ENCODE measurements at places on chromosomes 7 and 10.

DNA sequence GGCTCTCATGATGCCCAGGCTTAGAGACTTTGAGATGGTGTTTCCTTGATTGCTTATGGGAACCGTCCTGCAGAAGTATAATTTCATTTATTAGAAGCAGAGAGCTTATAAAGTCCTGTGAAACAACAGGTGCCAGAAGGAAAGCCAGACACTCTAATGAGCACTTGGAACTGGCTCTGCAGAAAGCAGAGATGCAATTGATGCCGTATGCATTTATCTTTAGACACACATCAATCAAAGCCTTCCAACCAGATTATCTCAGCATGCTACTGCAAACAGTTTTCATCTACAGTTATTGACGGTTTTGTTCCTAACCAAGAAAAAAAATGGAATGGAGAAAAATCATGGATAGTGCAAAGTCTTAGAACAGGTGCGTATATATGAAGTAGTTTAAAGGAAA lies 371.7 kb upstream of the PRKCQ start:
- DNase-seq: no peak

GRCh38 chr7:68425377-68425776 lies 1172.9 kb upstream of the AUTS2 start:
- no peak for DNase-seq

DNA sequence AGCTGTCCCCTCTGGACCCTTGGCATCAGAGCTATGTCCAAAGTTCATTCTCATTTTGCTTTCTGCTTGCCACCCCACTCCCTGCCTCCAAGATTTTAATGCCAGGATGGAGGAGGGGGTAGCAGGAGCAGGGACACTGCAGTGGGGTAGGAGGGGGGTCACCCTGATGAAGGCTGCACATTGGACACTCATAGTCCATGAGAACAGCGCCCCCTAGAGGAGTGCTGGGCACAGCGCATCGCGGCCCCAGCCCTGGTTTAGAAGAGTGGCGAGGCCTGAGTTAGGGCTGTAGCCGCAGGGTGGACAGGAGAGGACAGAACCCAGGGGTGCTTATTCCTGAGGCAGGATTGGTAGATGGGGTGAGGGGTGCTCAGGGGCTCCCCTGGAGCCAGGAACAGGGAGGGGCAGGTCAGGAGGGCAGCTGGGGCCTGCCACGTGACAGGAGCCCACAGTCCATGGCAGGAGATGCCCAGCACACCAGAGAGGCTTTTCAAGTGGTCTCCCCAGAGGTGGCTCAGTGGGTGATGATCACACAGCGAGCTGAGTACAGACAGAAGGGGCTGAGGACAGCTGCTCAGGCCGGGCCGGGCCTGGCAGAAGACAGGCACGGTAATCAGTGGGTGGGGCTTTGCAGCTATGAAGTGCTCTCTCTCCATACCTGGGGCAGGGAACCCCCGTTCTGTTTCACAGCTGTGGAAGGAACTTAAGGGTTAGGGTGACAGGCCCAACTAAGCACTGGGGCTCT lies 71.4 kb downstream of the NEURL1 start:
- peak; percentile 67 for DNase-seq

DNA sequence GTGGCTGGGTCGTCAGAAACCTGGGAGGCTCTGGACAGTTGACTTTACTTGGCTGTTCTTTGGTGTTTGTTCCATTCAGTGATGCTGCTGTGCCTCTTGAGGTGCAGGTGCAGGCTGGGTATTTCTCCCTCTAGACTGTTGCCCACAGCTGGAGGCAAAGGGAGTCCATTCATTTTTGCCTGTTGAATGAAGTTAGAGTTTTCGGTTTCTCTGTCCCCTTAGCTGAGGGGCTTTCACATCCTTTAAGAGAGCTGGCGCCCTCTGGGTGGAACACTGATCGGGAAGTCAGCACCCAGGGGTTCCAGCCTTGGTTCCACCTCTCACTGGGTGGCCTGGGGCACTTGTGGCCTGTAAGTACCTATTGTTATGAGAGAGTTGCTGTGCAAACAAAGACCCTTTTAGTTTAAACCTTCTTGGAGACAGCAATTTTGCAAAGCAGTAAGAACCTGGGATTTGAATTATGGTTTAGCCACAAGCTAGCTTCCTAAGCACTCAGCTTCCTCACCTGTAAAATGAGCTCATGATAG lies 67.2 kb downstream of the GRK5 start:
- no peak for DNase-seq

GRCh38 chr10:113305871-113306270 lies 247.0 kb upstream of the HABP2 start:
- no peak for DNase-seq

DNA sequence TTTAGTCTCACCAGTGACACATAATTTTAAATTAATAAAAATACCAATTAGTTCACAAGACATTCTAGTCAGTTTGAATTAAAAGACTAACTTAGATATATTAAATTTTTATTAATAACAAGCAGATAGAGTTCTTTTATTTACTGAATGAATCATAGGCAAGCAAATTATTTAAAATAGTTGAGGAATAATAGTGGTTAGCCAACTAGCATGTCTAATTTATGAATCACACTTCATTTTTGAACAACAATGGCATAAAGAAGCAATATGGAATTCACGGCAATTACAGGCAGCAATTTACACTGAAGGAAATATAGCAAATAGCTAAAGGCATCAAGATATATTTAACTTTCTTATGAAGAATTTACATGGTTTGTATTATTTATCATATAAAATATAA lies 187.0 kb upstream of the SLC26A5 start:
- no peak for DNase-seq

- peak; percentile 12 for DNase-seq
Measured at GRCh38 chr7:116249969-116250553, 39.7 kb downstream of the TES start.

- no peak for DNase-seq
Measured at GRCh38 chr10:123837756-123838155, 53.9 kb downstream of the CPXM2 start.

- DNase-seq: no peak
Measured at GRCh38 chr10:7571981-7572380, 94.8 kb downstream of the ITIH5 start.

GRCh38 chr10:66931340-66931948 lies 5.6 kb downstream of the LRRTM3 start:
- DNase-seq: no peak

DNA sequence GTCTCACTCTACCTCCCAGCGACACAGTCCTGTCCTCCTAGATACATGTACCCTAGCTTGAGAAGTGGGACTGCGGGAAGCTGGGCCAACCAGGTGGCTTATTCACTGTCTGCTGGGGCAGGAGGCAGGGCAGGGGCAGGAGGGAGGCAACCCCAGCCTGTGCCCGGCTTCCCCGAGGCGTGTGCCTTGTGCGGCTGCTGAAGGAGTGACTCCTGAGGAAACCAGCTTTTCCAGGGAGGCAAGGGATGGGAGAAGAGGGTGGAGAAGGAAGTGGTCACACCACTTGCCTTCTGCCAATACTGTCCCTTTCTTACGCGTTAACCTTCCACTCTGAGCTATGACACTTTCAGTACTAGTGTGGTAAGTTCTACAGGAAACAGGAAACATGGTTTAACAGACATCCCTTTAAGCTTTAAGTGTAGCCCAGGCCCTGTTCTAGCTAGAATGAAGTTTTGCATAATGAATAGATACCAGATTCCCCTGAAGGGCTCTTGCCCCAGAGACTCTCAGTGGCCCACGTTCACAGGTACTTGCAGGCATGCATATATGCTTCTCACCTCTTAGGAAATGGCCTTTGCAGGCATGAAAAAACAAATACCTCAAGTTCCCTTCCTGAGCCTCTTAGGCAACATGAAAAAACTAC lies 40.6 kb downstream of the SYPL1 start:
- DNase-seq: peak; percentile 50

- no peak for DNase-seq
Measured at GRCh38 chr10:73408978-73409521, 4.8 kb downstream of the ANXA7 start.

DNA sequence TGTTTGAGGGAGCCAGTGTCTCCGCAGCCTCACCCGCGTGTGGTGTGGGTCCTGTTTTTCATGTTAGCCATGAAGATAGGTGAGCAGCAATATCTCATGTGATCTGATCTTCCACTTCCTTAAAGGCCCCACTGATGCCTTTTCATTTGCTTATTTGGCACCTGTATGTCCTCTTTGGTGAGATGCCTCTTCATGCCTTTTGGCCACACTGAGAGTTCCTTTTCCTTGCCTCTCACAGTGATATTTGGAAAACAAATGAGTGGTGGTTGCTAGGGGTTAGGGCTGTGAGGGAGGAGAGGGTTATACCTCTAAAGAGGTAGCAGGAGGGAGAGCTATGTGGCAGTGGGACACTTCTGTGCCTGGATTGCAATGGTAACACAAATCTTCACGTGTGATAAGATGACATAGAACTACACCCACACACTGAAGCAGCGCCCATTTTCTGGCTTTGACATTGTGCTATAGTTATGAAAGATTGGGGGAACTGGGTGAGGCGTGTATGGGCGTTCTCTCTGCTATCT lies 90.4 kb upstream of the TNS3 start:
- DNase-seq: no peak

DNA sequence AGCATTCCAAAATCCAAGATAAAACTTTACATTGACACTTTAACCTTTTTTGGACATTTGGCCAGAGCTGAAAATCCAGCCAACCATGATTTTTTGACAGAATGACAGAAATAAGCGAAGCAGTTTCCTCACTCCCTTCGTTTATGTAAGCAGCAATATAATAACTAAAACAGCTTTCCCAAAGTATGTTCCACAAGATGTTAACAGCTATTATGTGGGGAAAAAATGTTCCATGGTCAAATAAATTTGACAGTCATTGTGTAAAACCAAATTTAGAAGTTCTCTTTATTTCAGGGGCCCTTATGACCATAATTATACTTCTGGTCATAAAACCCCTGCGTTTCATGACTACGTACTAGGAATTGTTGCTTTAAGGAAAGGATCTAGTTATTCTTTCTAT lies 416.5 kb downstream of the MAGI2 start:
- DNase-seq: no peak

- DNase-seq: no peak
Measured at GRCh38 chr10:69673521-69673920, 43.5 kb downstream of the FAM241B start.

GRCh38 chr7:22411977-22412693 lies 55.2 kb upstream of the RAPGEF5 start:
- DNase-seq: no peak

- peak; percentile 22 for DNase-seq
Measured at GRCh38 chr10:49076741-49077521, 38.4 kb downstream of the VSTM4 start.

DNA sequence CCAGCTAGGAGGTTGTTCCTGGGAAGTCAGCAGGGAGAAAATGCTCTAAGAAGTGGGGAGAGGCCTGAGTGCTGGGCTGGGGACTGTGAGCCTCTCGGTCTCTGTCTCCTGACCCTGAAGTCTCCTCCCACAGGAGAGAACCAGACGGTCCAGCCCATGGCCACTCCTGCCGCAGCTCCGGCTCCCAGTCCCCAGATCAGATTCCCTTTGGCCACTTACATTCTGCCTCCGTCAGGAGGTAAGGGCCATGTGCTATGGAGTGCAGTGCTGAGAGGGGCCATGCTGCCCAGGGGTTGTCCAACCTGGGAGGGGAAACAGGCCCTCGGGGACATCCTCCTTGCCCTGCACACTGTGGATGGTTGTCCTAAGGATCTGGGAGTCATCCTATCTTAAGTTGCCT lies 21.3 kb upstream of the ZNF467 start:
- no peak for DNase-seq

- no peak for DNase-seq
Measured at GRCh38 chr7:26049081-26049480, 102.9 kb upstream of the NFE2L3 start.

DNA sequence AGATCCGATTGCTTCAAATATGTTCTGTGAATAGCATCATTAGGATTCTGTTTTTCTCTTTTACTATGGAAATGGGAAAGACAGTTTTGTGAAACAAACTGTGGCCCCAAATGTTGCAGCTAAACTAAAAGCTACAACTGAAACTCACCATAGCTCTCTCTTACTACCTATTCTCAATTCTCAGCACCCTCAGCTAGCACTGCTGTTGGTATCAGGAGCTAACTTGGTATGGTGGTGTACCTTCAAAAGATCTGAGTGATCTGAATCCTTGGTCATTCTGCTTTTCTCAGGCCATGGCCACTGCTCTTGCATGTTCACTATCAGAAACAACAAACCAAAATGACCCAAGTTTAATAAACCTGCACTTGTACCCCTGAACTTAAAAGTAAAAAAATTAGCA lies 1208.0 kb downstream of the SORCS1 start:
- no peak for DNase-seq

DNA sequence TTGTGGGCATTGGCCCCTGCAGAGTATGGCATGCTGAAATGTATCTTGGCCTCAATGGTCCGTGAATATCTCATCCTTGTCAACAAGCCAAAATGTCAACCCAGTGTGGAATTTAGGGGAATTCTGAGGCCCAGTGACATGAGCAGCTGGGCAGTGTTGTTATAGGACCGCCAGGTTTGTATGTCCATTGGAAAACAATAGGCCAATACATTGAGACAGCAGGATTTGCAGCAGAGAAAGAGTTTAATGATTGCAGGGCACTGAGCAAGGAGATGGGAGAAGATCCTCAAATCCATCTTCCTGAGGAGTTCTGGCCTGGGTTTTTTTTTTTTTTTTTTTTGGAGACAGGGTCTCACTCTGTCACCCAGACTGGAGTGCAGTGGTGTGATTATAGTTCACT lies 95.7 kb upstream of the BAIAP2L1 start:
- DNase-seq: no peak

DNA sequence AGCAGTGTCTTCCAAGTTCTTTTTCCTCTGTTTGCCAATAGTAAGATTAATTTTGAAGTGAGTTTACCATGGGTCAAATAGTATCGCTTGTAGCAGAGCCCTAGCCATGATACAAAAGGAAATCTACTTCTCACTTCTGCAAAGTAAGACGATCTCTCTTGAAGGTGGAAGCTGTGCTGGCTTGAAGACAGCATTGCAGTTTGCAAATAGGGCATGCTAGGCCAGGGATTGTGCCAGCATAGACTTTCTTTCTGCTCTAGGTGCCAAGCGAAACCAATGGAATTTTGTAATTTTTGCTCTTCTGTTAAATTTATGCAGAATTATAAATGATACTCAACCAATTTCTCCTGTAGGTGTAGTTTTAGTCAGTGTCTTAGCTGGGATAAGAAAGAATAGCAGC lies 74.5 kb downstream of the SLC13A1 start:
- DNase-seq: no peak

GRCh38 chr7:98097042-98097645 lies 9.5 kb upstream of the LMTK2 start:
- DNase-seq: no peak

DNA sequence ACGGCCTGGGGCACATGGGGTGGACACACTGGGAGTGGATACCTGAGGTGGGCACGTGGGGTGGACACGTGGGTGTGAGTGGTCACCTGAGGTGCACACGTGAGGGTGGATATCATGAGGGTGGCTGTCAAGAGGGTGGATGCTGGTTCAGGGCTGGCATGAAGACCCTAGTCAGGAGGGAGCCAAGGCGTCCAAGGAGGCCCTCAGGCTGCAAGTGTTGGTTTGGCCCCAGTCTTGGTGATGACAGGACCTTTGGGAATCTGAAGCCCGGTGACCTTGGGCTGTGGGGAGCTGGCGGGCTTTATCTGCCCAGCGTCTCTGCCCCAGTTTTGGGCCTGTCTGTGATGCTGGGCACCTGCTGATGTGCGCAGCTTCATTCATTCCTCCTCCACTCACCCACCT lies 24.9 kb upstream of the PFKFB3 start:
- DNase-seq: no peak

Data from stimulated activated CD4-positive, alpha-beta T cell treated with anti-CD3 and anti-CD28 coated beads, Interleukin-15, amount 100 ng/mL, for 24 hours (primary cell).